ENCODE measurements at places on chromosomes 5 and 9.

DNA sequence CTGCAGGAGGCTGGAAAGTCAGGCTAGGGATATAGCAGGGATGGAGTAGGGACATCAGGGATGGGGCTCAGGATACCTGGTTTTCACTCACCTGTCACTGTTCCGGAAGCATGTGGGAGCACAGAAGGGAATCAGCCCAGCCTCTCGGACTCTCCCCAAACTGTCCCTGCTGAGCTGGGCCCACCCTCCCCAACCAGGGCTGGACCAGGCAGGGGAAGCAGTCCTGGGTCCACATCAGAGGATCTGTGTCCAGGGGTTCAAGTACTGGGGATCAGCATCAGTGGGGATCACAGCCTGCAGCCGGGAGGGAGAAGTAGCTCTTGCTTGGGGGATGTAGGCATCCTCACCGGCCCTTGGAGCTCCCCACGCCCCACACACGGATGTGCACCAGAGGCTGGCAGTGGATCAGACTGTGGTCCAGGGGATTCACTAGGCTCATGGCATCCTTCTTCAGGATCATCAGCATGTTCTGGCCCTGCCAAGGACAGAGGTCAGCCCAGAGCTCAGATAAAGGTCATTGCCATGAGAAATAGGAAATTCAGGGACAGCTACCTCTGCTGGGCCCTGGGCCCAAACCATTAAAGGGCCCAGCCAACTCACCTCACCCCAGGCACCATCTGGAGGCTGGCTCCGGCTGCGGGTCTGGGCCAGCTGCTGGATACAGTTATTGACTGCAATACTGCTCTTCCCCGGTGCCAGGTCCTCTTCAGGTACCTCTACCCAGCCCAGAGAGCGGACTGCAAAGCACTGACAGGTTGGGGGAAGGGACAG lies 2.5 kb downstream of the APBB3 start:
- no peak for DNase-seq

- DNase-seq: no peak
Observed at GRCh38 chr9:112380825-112381221, 915 bp downstream of the HSDL2 start.

DNA sequence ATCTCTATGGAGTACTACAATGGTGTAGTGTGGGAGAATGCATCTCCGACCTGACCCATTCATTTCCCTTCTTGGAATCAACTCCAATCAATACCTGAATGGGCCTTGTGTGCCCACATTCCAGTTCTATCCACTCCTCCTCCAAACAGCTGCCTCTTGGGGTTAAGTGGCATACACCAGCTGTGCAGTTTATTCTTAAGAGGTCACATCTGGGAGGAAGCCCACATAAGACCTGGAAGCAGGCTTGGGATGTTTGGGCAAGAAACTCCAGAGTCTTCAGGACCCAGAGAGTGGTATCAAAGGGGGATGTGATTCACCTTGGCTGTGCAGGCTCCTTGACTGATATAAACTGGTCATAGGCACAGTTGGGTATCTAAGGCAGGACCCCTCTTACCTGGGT lies 46.0 kb downstream of the ACTBL2 start:
- DNase-seq: no peak

- DNase-seq: peak; percentile 95
Observed at GRCh38 chr9:91681461-91682305, 258.1 kb upstream of the NFIL3 start.

GRCh38 chr5:174777583-174777982 lies 53.2 kb downstream of the MSX2 start:
- DNase-seq: no peak

DNA sequence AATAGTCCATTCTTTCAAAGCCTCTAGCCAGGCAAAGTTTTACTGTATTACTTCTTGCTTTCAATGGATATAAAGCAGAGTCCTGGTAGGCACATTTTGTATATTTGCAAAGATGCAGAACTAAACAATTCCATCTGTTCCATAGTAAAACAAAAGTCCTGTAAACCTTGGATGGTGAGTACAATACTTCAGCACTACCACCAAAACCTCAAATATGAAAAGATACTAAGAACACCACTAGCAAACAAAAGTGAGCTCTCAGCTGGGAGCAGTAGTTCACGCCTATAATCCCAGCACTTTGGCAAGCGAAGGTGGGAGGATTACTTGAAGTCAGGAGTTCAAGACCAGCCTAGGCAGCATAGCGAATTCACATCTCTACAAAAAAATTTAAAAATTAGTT lies 195.0 kb downstream of the MSX2 start:
- no peak for DNase-seq

DNA sequence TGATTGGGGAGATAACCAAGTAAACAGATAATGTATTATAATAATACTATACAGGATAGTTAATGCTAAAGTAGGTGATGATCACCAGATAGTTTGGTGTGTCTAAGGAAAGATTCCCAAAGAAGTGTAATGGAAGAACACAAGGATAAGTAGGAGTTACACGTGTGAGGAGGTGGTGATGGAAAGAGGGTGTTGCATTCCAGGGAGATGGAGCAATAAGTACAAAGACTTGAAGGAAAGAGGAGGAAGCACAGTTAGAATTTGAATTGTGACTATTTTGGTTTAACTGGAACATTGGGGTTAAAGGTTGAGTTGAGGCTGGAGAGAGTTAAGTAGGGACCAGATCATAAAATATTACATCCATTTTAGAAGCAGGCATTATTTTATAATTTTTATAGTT lies 76.9 kb downstream of the IPO11 start:
- DNase-seq: no peak

DNA sequence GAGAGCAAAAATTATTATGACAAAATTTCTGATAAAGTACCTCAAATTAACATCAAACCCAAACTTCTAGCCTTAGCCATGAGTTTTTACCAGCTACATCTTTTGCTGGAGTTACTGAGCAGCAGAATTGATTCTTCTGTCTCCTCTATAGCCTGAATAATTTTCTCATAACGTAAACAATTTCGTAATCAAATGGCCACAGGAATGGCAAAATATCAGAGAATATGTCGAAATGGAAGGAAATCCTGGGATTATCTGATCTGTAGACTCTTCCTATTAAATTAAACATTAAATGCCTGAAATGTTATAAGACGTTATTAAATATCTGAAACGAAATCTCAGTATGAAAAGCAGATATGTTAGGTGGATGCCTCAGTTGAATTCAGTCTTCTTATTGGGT lies 41.1 kb downstream of the LURAP1L start:
- DNase-seq: no peak

DNA sequence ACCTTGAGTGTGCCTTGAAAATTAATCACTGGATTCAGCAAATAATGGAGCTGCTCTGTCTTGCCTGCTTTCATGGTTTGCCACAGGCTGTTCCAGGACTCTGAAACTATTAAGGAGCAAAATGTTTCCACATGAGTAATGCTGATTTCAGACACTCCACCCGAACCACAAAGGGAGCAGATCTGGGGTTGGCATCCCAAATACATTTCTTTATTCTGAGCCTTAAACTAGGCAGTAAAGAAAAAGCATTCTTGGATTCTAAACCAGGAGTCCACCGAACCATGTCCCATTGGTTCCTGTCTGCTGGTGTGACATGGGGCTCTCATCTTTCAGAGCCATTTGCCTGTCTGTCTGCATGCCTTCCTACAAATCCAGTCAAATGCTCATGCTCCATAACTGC lies 10.1 kb upstream of the C1QTNF3 start:
- DNase-seq: peak; percentile 32

- peak; percentile 35 for DNase-seq
Observed at GRCh38 chr5:61275841-61276240, 56.2 kb upstream of the ZSWIM6 start.

DNA sequence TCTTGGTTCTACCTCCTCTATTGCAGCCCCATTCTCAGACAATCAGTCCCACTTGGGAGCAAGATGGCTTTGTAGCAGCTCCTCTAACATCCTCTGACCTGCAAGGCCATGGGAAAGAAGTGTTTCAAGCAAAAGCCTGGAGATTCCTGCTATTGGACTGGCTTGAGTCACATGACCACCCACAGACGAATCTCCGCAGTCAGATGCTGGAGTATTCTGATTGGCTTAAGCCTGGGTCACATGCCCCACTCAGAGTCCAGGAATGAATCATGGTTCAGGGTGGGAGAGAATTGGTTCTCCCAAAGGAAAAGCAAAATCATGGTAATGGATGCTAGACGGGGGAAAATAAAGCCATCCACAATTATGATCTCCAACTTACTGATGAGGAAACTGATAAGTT lies 22.6 kb upstream of the LMX1B start:
- peak; percentile 68 for DNase-seq
